ENCODE measurements at places on chromosomes 13 and 19.

- no peak for DNase-seq
Observed at GRCh38 chr19:15108145-15108844, 1.1 kb downstream of the SYDE1 start.

DNA sequence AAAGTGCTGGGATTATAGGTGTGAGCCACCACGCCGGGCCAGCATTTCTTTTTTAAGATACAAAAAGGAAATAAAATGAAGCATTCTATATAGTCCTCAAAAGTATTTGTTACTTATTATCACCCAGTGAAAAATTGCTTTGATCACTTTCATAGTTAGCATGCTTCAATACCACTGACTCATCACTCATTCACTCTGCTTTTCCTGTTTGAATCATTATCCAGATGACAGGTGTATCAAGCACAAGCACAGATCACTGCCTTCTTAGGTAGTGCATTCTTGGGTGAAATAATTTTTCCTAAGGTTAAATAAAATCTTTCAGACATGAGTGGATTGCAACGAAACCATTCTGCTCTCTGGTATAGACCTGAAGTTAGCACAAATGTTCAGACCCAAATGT, 35.8 kb upstream of the SPART start:
- DNase-seq, result no peak

DNA sequence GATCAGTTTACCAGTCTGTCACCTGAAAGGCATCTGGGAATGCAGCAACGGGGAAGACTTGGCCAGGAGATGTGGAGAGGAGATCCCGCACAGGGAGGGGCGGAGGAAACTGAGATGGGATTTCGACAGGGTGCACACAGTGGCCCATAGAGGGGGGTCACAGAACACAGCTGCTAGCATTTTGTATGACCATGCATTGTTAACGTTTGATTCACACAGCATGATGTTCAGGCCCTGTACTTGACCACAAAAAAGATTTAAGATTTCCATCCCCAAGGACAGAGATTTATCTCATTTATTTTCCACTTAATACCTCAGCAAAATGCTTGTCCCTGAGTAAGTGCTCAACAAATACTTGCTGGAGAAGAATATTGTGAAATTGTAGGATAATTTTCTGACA, 63.2 kb downstream of the RAB20 start:
- no peak for DNase-seq

GRCh38 chr13:95568131-95568530, 15.6 kb downstream of the CLDN10 start:
- DNase-seq, result no peak

- DNase-seq, result no peak
Observed at GRCh38 chr13:32471187-32471922, 43.4 kb upstream of the N4BP2L1 start.

- DNase-seq, result no peak
Observed at GRCh38 chr19:28426730-28427225, 786.2 kb downstream of the UQCRFS1 start.

DNA sequence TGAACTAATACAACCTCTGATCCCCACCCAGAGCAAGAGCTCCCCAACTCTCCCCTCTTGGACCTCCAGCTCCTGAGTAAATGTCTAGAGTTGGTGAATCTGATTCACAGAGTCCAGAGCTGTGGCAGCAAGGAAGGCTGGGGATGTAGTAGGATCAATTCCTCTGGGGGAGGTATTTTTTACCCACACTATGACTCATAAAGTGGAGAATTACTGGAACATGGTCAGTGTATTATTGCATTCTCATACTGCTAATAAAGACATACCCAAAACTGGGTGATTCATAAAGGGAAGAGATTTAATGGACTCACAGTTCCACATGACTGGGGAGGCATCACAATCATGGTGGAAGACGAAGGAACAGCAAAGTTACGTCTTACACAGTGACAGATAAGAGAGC, 496.7 kb downstream of the EFNB2 start:
- no peak for DNase-seq

- DNase-seq, result peak; percentile 67
Observed at GRCh38 chr19:10074153-10074552, 12.0 kb upstream of the SHFL start.

- DNase-seq, result no peak
Observed at GRCh38 chr13:59501004-59501403, 662.7 kb downstream of the DIAPH3 start.

DNA sequence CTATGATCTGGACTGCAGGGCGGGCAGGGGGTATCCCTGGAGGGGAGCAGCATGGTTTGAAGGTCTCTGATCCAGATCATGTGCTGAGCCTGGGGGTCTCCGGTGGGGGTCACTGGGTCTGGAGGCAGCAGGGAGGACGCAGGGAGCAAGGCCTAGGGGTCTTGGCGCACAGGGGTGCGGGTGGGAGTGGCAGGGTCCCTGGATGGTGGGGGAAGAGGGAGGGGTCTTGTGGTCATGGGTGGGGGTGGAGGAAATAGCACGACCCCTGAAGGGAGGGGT, 1.9 kb downstream of the BTBD2 start:
- no peak for DNase-seq
